CD4-positive, alpha-beta T cell treated with Interleukin-4 for 1 hour (primary cell): ENCODE measurements at places on chromosomes 16 and 17.

DNA sequence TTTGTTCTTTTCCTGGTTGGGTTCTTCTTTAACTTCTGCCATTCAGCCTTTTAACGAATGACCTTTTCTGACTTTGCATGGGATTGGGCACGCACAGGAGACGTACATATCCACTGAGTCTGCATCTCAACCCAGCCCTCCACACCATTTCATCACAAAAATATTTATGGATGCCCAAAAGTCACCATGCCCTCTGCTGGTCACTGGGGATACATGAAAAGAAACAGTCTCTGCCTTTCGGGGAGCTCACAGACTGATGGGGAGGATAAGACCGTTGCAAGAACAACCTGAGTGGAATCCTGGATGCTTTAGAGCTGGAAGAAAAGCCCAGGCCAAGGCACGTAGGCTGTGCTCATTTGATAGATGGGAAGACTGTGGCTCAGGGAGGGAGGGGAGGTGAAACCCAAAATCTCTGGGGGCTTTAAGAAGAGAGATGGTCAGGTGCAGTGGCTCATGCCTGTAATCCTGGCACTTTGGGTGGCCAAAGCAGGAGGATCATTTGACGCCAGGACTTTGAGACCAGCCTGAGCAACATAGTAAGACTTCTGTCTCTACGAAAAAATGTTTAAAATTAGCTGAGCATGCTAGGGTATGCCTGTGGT lies 7.9 kb upstream of the MT2A start:
- peak; percentile 28 for DNase-seq

DNA sequence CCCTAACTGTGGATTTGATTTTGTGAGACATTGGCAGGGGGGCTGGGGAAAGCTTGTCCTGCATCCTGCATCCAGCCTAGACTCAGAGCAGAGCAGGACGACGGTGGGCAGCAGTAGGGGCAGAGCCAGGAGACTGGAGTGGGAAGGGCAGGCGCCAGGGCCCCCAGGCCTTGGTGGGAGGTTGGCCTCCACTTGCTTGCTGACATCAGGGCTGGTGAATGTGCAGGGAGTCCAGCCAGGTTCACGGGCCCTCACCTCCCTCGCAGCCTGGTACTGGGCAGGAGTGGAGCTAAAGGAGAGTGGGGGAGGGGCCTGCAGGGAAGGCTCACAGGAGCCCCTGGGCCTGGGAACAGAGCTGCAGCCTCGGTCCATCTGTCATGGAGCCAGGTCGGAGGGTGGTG lies 2.2 kb upstream of the SMTNL2 start:
- DNase-seq = no peak

DNA sequence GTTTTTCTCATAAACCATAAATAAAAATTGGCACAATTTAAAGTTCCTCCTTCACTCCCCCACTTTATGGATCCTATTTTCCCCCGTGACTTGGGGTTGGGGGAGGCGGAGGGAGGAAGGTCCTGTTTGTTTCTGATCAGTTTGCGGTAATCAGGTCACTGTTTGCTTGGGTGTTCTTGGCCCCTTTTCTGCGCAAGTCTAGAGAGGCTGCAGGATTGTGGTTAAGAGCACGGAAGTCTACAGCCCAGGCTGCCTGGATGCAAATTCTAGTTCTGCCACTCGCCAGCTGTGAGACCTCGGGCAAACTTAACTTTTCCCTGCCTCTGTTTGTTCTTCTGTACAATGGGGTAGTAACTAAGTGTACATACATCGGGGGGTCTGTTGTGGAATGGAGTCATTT lies 12.1 kb downstream of the ATP2C2 start:
- no peak for DNase-seq

GRCh38 chr17:3529817-3530741 lies 27.5 kb downstream of the TRPV3 start:
- no peak for DNase-seq

DNA sequence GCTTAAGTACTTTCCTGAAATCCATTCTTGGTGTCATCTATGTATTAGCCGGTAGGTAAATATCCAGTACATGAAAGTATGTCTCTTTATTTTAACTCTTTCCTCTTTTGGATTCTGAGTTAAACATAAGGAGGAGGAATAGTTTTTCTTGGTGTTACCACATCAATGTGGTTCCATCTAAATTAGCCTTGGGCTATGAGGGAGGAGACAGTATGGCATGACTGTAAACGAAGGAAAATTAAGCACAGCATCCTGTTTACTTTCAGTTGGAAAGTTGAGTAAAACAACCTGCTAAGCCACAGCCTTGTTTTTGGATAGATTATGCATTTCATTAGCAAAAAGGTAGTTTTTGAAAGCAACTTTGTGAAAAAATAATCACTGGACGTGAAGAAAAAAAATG lies 693.0 kb upstream of the SOX9 start:
- no peak for DNase-seq
